Progenitor cell of endocrine pancreas (in vitro differentiated cells): ENCODE measurements at places on chromosomes 1 and 21. TPM values are rescaled to one million over a fixed set of nuclear protein-coding genes. Genes with fewer than 3 reads are reported as not detected.

Gene HSD3B2
- total RNA-seq: not detected in 2 replicates

Gene CD1B
- not detected in 2 replicates for total RNA-seq

Gene S100A9
- total RNA-seq: 0.91 and 0.95 TPM in 2 replicates

Gene ZNF648
- 0.81 and 1.2 TPM in 2 replicates for total RNA-seq

DNA sequence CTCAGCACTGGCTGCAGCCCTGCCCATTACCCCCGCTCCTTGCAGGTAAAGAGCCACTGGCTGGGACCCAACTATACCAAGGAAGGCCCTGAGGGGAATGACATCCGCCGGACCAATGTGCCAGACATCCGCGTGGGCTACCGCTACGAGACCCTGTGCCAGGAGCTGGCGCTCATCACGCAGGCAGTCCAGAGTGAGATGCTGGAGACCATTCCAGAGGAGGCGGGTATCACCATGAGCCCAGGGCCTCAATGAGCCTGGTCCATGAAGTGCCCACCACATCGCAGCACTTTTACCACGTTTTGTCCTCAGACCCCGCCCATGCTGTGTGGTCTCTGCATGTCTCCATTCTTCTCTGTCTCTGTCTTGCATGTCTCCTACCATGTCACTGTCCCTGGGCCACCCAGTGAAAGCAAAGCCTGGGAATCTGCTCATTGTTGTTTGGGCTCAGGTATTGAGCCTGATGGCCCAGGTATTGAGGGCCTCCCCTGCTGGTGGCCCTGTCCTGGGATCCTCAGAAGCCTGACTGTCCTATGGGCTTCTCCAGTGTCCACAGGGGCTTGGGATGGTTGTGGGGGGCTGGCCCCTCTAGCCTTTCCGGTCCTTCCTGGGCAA, 11.4 kb downstream of the AMPD2 start:
- H3K27ac ChIP-seq: no peak overlapping the region
- H3K27me3 ChIP-seq: no peaks in the 10 kb centered on the region
- no peak for DNase-seq
- H3K36me3 ChIP-seq: peaks cover 8% of the 10 kb centered on the region

GRCh38 chr1:94899756-94900155, 27.2 kb downstream of the CNN3 start:
- H3K36me3 ChIP-seq: peaks cover 21% of the 10 kb centered on the region
- no peak for DNase-seq
- no peaks in the 10 kb centered on the region for H3K27me3 ChIP-seq

- no peak overlapping the region for H3K4me3 ChIP-seq
- no peak for DNase-seq
- peaks cover 4% of the 10 kb centered on the region for H3K27me3 ChIP-seq
- H3K36me3 ChIP-seq: no peaks in the 10 kb centered on the region
- H3K4me1 ChIP-seq: peaks cover 9% of the 10 kb centered on the region
- no peak overlapping the region for H3K27ac ChIP-seq
These were observed 9.9 kb upstream of the HAO2 start for GRCh38 chr1:119358636-119359035.

DNA sequence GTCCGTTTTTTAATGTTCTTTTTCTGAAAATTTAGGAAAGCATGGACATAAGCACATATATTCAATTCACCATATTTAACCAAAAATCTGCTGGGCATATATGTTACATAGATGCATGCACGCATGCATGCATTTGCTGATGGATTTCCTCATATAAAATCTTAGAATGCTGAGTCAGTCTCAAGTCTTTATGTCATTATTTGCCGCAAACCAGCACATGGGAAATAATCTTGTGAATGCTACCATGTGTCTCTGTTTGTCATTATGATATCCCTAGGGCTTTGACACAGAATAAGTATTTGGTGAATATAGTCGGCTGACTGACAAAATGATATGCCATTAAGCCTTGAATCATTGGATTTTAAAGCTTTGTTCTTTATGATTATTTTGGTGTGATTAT, 776.5 kb downstream of the KCNT2 start:
- H3K4me1 ChIP-seq: no peaks in the 10 kb centered on the region
- no peak for DNase-seq
- H3K27me3 ChIP-seq: no peaks in the 10 kb centered on the region
- no peaks in the 10 kb centered on the region for H3K36me3 ChIP-seq
